ENCODE measurements at places on chromosomes 4 and X.

DNA sequence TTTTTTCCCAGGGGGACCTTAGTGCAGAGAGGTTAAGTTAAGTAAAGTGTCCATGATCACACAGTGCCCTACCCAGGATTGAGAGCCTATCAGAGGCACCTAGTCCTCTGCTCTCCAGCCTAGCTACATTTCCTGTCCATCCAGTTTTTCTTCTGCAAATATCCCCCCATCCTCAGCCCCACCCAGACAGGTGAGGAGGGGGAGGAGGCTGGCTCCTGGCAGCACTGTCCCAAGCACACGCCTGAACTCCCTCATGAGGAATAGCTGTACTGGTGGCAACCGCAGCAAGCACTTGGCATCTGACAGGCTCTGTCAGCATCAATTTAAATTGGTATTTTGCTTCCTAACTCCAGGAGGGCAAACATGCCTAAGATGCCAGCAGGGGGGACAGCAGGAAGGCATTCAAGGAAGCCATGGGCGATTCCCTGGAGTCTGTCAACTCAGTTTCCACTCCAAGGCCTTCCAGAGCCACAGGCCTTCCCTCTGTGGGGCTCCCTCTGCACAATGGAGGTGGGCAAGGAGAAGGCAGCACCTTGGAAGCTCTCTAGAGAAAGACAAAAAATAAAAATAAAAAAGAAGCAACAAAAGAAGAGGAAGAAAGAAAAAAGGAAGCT is 6.4 kb upstream of the FRMPD3 start:
- no peak for DNase-seq

DNA sequence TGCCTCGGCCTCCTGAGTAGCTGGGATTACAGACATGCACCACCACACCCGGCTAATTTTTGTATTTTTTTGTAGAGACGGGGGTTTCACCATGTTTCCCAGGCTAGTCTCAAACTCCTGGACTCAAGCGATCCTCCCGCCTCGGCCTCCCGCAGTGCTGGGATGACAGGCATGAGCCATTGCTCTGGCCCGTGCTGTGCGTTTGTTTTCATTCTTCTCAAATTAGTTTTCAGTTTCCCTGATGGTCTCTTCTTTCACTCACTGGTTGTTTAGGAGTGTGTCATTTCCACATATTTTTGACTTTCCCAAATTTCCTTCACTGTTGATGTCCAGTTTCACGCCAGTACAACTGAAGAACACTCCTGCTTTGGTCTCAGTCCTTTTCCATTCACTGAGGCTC is 31.8 kb downstream of the SH3TC1 start:
- DNase-seq = no peak

- no peak for DNase-seq
These were observed 460.3 kb downstream of the ZIC3 start for GRCh38 chrX:138026211-138026610.

DNA sequence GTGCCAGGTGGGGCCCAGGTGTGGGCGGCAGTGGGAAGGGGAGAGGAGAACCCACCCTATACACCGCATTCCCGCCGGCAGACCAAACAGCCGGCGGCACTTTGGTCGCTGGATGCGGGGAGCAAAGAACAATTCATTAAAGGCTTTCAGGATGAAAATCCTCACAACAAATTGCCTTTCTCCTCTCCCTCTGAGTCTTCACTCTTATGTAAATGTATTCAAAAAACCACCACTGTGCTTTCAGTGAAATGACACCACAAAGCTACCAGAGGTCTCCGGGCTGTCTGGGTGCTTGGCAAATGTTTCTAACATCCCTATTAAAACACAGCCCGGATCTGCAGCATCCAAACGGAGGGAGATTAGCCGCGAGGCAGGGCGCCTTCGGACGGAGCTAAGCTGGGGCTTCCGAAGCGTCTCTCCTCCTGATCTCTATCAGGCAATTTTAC is 171.8 kb upstream of the TBL1X start:
- no peak for DNase-seq

DNA sequence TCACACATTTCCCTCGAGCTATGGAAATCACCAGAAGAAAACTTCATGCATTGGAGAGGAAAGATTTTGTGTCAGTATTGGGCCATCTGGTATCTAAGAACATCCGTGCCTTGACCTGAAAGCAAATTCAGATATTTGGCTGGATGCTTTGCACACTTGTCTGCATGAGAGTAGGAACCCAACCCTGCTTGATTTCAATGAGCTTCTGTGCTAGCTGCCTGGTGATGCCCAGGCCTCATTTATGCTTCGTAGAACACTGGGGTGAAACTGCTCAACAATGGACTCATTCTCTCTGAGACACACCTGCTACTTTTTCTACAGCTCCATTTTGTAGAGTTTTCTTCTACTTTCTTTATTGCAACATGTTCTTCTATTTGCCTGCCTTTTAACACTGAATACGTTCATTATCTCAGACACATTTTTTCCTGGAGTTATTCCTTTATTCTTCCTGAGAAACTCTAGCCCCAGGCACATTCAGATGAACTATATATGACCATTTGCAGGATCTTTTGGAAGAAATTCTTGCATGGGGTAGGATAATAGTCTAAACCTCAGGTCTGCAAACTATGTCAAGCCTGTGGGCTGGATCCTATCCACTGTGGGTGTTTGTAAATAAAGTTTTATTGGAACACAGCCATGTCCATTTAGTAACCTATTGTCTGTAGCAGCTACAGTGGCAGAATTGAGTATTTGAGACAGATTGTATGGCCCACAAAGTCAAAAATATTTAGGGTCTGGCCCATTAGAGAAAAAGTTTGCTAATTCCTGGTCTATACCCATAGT is 83.8 kb upstream of the CLCN4 start:
- no peak for DNase-seq

DNA sequence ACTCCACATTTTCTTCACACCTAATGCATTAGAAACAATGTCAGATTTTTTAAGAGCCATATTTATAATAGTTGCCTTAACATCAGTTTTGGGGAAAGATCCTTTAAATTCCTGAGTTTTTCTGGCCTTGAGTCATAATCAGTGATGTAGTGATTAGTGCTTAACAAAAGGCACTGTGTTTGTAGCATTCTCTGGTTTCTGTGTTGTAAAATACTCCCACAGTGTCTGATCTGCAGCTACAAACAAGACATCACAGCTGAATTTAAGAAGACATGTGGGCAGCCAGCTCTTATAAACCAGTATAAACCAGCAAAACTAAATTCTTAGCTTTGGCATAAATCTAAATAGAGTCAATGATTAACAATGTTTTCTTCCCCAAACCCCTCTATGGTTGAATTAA is 233.8 kb downstream of the FSTL5 start:
- no peak for DNase-seq

DNA sequence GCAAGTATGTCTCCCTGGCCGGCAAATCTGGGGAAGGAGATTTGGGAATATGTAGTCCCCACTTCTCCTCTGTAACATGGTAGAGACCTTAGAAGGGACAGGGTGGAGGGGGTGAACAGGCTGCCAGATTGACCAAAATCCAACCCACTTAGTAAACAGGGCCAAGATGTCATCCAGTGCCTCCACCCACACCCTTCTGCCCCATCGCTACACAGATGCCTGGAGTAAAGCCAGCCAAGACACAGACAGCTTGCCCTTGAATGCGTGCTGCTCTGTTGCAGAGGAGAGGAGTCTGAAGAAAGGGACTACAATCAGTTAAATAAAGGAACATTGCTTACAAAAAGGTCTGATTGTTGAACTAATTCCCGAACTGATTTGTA is 160.1 kb upstream of the LDB2 start:
- DNase-seq = peak; percentile 70
